ENCODE measurements at places on chromosomes 6 and 20.
A peak's percentile ranks its signal among the peaks of the same experiment; 100 is the strongest.

- no peak for DNase-seq
These were observed 85.9 kb downstream of the CRYBG1 start for GRCh38 chr6:106446287-106446885.

DNA sequence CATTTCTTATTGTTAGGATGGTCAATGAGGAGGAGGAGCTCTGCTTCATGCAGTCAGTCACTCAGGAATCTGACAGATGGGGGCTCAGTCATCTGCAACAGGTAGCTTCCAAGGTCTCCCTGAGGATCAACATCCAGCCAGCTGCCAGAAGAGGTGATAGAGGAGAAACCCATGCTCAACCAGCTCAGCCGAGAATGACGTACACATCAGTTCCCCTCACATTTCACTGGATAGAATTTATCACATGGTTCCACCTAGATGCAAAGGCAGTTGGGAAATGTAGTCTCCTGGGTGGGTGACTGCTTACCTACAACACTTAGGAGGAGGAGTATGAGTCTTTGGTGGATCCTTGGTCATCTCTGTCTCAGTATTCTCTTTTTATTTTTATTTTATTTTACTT lies 144.5 kb downstream of the CEBPB start:
- DNase-seq: peak; percentile 8

- no peak for DNase-seq
These were observed 49.2 kb upstream of the TLDC2 start for GRCh38 chr20:36826554-36827244.

DNA sequence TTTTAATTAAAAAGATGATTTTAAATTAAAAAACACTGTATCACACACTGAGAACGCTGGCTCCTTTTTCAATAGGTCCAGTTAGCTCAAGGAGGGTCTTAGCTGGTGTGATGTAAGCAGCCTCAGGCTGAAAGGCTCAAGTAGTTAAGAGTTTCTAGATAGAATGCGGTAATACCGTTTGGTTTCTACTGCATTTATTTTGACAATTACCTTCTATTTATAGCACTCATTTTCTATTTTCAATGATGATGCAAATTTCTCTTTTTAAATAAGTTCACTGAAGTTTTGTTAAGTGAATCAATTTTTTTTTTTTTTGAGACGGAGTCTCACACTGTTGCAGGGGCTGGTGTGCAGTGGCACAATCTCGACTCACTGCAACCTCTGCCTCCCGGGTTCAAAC lies 87.1 kb downstream of the PREX1 start:
- no peak for DNase-seq

DNA sequence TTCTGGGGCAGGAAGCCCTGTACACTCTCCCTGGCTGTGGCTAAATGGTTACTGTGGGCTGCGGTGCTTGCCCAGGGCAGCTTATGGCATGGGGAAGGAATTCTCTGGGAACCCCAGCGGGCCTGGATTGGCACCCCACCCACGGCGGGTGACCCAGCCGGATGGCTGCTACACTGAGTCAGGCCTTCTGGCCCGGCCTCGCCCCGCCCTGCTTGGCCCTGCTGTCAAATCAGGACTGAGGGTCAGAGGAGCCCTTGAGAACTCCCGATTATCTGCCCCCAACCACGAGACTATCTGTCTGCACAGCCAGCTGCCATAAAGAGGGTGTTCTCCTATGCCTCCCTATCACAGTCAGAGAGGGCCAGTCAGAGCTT lies 7.3 kb upstream of the ITPR3 start:
- DNase-seq: no peak

- peak; percentile 1 for DNase-seq
These were observed 71.5 kb upstream of the LAMP5 start for GRCh38 chr20:9442858-9443257.

DNA sequence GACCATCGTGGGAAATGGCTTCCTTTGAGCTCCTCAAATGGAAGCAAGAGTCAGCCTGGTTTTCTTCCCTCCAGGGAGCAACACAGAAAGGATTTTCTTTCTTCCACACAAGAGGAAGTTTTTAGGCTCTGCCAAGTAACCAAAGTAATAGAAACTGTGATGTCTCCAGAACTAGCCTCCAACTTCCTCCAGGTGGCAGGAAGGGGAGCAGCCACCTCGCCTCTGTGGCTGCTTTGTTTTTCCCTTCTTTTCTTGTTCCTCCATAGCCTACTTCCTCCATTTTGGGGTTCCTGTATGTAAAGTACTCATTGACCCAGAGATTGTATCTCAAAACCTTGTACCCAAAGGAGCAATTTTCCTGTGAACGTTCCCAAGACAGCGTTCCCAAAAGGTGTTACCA lies 32.7 kb upstream of the CCR6 start:
- no peak for DNase-seq

DNA sequence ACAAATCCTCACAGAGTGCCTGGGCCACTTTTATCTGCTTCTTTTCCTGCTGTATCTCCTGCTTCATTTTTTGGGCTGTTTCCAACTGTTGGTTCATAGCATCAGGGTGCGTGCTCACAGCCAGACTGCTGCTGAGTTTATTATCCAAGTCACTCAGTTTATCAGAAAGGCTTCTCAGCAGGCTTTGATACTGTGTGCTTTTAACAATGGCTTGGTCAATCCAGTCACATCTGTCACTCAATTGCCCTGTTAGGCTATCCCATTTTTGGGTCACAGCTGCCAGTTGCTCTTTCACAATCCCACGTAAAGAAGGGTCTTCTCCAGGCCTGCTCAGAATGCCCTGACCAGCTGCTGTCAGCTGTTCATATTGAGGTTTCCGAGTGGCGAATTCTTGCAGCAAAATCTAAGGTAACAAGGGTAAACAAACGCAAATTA lies 87.2 kb downstream of the DST start:
- peak; percentile 18 for DNase-seq

- DNase-seq: no peak
These were observed 32.1 kb downstream of the PREX1 start for GRCh38 chr20:48795732-48796131.

DNA sequence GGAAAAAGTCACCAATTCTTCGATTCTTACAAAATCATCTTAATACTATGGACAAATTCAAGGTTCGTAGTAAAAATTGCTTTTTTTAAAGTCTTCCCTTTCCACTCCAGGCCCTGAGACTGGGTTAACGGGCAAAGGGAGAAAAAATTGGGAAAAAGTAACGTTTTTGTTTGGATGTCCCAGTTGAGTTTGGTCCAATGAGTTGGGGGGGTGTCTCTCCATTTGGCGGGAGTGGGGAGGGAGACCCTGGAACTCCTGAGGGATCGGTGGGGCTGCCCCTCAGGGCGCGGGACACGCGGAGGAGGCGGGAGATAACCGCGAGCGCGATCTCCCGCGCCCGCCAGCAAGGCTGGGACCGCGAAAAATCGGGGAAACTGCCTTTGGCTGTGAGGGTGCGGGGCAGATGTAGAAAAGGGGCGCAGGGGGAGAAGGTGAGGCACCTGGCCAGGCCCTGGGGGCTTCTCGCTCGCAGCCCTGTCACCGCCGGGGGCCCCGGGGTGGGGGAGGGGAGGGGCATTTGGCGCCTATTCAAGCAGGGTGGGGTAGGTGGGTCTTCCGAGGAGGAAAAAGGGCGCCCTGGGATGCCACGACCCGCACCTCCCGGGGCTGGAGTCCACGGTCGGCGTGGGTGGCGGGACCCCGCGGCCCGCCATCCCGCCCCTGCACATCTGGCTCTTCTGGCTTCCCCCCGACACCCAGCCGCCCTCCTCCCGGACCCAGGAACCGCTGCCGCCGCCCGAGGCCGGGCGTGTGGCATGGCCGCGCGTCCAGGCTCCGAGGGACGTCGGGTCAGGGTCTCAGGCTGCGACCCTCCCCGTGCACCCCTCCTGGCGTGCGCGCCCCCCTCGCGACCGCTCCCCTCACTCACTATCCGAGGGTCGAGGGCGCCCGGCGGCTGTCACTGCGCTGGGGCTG lies 595 bp downstream of the FBXO5 start:
- peak; percentile 26 for DNase-seq

DNA sequence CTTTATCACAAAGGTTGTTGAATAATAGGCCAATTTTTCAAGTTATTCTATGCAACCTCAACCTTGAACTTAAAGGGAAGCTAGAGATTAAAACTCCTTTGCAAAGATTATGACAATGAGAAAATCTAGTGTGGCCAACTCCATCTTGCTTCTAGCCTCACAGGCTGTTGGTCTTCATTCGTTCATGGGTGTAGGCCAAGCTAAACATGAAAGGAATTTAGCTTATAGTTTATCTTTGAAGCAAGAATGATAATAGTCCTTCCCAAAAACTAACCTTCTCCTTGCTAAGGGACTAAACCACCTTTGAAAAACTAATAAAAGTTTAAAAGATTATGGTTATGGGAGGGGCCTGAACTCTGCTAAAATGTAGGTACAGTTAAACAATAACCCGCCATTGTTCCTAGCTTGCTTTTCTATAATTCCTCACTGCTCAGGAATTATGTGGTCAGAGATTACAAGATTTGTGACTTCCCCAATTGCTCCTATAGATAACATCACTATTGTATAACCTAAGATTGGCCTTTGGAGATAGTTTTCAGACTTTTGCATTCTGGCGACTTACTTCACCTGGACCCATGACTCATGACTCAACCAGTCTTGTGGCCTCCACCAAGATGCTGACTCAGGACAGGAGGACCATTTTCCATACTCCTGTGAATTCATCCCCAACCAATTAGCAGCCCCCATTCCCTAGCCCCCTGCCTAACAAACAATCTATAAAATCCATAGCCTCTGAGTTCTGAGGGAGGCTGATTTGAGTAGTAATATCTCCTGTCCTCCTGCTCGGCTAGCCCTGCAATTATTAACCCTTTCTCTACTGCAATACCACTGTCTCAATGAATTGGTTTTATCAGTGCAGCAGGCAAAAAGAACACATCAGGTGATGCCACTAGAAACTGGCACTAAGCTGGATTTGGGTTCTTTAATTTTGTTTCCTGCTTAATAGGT lies 154.5 kb downstream of the CD83 start:
- DNase-seq: no peak
